Frontal cortex (tissue), 4 donors: ENCODE measurements at places on chromosomes 3 and 15. TPM values are rescaled to one million over a fixed set of nuclear protein-coding genes. Genes with fewer than 3 reads are reported as not detected.
A peak's percentile ranks its signal among the peaks of the same experiment; 100 is the strongest.

DNA sequence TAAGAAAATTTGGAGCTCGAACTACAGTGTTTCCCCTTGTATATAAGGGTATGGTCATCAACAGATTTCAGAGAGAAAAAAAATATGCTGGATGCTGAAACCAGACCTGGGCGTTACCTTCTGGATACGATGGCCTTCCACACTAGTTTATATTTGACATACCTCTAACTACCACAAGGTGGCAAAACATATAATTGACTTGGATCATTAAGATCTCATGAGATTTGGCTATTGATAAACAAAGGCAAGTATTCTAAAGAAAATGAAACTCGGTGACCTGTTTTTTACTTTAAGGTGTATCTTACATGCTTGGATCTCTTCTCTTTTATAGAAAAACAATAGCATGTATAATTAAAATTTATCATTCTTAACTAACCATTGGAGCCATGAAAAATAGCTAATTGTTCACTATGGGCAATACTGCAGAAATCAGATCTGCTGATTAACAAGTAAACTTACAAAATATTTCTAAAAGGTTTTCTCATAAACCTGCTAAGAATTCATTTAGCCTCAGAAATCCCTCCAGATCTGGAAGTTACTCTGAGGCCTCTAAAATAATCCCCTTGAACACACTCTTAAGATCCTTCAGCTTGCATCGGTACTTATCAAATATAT lies 300.6 kb upstream of the KCNH8 start:
- no peak for DNase-seq

Gene LAMB2
- 30.2 TPM for total RNA-seq

DNA sequence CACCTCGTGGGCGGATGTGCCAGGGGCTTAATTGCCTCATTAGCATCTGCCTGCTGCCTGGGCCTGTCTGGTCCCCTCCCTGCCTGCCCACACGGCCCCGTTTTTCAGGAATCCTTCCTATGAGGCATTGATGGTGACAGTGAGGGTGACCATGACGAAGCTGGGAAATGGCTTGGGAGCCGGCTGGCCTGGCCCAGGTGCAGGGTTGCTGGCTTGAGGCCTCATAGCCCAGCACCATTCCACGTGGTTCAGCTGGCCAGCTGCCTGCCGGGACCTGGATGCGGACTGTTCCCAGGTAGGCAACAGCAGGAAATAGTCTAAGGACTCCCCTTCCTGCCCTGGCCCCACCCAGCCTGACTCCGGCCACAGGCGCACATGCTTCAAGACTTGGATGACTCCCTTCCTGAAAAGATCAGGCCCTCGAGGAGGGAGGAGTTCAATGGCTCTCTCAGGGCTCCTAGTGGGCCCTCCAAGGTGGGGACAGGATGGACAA lies 8.9 kb upstream of the DUSP7 start:
- DNase-seq: no peak

Gene PHLDB2
- 9.0 TPM for total RNA-seq

GRCh38 chr3:7241584-7242302 lies 380.8 kb downstream of the GRM7 start:
- DNase-seq: no peak

GRCh38 chr15:70280781-70281180 lies 183.1 kb upstream of the TLE3 start:
- no peak for DNase-seq

- no peak for DNase-seq
Observed at GRCh38 chr3:193861012-193861411, 268.0 kb downstream of the OPA1 start.

DNA sequence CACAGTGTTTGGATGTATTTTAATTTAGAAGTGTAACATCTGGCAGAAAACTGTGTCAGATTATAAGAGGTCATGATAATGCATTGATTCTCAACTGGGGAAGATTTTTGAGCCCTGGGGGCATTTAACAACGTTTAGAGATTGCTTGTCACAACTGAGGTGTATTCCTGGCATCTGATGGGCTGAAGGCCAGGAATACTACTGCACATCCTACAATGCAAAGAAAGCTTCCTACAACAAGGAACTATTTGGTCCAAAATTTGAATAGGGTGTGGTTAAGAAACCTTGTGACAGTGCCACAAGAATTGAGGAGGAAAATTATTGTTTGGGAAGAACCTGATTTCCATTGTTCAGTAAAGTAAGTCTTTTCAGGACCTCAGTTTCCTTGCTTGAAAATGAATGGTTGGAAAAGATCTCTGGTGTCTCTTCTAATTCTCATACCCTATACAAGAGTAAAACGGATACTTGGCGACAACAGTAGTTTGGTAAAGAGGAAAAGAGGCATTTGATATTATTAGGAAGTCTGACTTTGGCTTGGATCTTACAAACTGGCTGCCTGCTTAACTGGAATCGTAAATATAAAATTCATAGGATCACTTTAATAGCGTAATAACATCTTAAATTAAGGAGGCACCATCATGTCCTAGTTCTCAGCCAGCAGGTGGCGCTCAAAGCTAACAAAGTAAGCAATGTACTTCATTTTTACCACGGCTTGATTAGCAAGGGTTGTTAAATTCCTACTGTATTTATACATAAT lies 4.3 kb downstream of the DAZL start:
- peak; percentile 44 for DNase-seq

GRCh38 chr3:136937851-136938250 lies 19.9 kb upstream of the IL20RB start:
- DNase-seq: no peak

GRCh38 chr15:75193976-75194375 lies 7.7 kb upstream of the C15orf39 start:
- no peak for DNase-seq

Gene SLC22A13
- total RNA-seq: under 0.01 TPM

DNA sequence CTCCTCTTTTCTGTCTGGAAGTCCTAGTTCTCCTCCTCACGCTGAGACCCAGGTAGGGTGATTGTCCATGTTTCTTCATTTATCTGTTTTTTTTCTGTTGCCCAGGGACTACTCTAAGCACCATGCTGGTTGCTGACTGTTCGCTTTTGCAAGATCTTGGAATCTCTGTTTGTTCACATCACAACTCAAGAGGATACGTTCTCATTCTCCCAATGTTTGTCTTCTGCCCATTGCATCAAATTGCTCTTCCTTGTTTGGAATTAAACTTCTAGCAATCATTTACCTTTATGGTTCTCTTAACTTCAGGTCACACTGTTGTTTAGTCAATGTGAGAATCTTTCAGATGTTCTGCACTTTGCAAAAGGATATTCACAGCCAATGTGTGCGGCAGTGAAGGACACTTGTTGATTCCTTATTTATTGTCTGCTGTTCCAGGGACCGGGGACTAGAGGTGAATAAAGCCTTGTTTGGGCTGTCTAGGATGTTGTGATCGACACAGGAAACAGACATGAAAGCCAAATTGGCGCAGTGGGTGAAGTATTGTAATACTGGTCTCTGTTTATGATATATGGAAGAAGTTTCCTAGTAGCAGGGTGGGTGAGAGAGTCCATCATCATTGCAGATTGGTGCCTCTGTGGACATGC lies 24.5 kb downstream of the LPP start:
- DNase-seq: no peak
